Activated effector memory CD4-positive, alpha-beta T cell treated with Interleukin-2 at 50 U/mL for 16 hours (primary cell): ENCODE measurements at places on chromosomes 13 and 19.
A peak's percentile ranks its signal among the peaks of the same experiment; 100 is the strongest.

- peak; percentile 46 for DNase-seq
These were observed 6.9 kb downstream of the KCTD12 start for GRCh38 chr13:76879203-76879882.

DNA sequence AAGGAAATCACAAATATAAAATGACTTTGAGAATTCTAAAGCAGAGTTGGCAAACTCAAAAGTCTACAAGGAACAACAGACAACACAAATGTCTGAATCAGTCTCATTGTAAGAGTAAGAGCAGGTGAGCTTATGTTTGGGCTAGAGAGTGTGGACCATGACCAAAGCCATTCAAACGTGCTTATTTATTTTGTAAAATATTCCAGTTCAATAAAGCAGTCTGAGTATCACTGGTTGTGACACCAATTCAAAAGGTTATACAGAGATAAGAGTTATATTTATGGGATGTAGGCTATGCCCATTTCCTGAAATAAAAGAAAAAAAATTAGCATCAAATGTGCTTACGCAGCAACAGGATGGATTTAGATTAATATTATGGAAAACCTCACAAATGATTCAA, 251.6 kb downstream of the KLF5 start:
- no peak for DNase-seq

- no peak for DNase-seq
These were observed at the start of gene LRP3 for GRCh38 chr19:33193865-33194362. TSS of gene LRP3 (plus strand) at chr19:33194330. CDS start at chr19:33194786, 456 bp downstream.

- DNase-seq, result no peak
These were observed 173.0 kb downstream of the TEX29 start for GRCh38 chr13:111493468-111493867.

GRCh38 chr13:47832458-47832972, 168.6 kb downstream of the SUCLA2 start:
- DNase-seq, result no peak

DNA sequence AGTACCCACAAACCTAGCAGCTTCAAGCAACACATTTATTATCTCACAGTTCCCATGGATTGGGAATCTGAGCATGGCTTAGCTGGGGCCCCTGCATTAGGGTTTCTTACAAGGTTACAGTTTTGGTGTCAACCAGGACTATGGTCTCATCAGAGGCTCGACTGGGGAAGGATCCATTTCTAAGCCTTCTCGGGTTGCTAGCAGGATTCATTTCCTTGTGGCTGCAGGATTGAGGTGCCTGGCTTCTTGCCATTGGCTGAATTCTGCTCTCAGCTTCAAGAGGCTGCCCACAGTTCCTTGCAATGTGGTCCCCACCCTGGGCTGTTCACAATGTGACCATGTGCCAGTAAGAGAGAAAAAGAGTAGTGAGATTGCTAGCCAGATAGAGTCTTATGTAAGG, 26.7 kb downstream of the ZNRF4 start:
- no peak for DNase-seq

- no peak for DNase-seq
These were observed 1.7 kb upstream of the BCAM start for GRCh38 chr19:44807162-44807561.

- DNase-seq, result no peak
These were observed 204.9 kb upstream of the KL start for GRCh38 chr13:32811297-32811800.
